Anterior cingulate cortex (tissue), 58 donors: ENCODE measurements at places on chromosomes 11 and 22.

- no peak for DNase-seq
Measured at GRCh38 chr11:123086305-123086704, 24.4 kb upstream of the HSPA8 start.

DNA sequence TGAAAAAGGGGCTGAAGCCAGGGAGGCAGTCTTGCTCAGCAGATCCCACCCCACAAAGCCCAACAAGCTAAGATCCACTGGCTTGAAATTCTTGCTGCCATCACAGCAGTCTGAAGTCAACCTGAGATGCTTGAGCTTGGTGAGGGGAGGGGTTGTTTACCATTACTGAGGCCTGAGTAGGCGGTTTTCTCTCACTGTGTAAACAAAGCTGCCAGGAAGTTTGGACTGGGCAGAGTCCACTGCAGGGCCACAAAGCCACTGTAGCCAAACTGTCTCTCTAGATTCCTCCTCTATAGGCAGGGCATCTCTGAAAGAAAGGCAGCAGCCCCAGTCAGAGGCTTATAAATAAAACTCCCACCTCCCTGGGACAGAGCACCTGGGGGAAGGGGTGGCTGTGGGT lies 746.1 kb upstream of the LRRC4C start:
- DNase-seq: no peak

DNA sequence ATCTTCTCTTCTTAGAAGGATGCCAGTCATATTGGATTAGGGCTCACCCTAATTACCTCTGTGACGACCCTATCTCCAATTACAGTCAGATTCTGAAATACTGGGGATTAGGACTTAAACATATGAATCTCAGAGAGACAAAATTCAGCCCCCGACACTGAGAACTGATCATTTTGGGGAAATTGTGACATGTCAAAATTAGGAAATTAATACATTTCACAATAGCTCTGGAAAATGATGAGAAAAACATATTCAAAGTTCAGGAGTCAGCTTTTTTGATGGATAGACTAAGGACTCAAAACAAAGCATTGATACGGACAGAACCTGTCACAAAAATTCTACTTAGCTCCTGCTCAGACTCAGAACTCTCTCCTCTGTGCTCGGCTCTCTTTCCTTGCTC lies 40.8 kb downstream of the COMMD9 start:
- DNase-seq: no peak

DNA sequence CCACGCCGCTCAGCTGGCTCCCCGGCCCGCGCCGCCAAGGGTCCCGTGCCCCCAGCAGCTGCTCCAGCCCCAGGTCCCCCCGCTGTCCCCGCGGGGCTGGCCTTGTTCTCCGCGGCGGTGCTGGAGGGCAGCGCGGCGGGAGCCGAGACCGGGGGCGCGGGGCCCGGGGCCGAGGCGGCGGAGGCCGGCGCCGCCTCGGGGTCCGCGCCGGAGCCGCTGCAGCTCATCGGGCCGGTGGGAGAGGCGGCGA lies 128 bp downstream of the TAF10 start:
- DNase-seq: no peak
